ENCODE measurements at places on chromosomes 7 and 10.

- DNase-seq: no peak
Measured at GRCh38 chr7:31814187-31814586, 127.2 kb downstream of the PPP1R17 start.

DNA sequence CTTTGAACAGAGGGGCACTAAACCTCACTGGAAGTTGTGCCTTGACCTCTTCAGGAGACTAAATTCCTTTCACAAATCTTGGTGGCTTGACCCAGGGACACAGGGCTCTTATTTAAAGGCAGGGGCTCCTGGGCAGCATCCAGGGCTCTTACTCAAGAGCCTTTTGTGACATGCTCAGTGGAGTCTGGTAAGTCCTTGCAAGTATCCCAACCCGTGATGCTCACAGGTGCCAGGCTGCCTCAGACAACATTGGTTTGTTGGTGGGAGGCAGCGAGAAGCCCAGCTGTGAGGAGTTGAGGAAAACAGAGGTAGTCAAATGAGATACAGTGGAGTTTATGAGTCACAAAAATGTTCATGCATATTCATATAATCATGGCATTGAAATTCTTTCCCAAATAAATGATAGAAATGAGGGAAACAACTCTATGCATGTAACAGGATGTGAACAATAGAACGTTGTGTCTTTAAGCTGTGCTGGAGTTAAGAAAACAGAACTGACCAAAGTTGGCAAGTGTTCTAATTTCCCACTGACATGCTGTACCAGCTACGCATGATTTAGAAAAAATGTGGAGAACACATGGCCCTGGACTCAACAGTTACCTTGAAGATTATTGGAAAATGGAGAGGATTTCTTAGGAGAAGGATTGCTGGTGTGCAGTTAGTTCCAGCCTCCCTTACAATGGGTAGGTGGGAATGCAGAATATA lies 654.5 kb upstream of the COBL start:
- no peak for DNase-seq

DNA sequence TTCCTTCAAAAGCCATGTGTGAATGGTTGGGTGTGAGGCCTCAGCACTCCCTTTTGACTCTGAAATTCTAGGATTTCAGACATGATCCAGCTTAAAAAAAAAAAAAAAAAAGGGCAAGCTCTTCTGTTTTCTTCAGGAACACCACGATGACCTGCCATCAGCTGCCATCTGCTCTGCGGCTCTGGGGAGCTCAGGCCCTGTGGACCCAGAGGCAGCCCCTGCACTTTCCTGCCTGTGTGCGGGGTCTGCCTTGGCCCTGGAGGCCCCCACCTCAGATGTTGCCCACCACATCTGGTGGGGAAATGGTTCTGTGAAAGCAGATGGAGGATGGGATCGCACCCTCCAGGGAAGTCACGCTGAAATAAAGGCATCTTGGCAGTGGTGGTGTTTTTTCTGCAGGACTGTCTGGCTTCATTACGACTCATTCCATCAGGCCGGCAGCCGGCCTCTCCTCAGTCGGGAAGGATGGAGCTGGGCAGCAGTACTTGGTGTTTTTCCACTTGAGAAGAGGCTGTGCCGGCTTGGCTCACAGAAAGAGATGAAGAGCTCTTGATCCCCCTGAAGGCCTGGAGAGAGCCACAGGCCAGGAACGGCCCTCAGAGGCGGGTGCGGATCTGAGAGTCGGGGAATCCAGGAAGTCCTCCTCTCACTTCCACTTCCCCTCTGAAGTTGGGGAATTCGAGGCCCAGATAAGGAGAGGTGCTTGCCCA lies 66.1 kb upstream of the AQP1 start:
- peak; percentile 52 for DNase-seq

DNA sequence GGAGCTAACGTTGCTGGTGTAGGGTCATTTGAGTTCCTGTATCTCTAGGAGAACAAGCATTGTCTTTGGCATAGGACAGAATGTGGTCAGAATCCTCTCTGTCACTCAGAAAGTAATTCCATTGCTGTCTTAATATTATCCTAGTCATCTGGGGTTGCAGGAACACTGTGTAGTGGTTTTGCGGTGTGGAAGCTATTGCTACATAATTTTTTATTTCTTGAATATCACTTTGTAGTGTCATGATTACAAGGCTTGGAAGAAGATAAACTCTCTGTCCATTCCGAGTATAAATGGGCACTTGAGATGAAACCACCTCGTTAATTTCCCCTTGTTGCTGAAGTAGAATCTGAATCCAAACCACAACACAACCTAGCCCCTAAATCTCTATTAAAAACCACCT lies 919.2 kb downstream of the LRMDA start:
- no peak for DNase-seq

GRCh38 chr7:50285269-50285668 lies 19.2 kb upstream of the IKZF1 start:
- no peak for DNase-seq

DNA sequence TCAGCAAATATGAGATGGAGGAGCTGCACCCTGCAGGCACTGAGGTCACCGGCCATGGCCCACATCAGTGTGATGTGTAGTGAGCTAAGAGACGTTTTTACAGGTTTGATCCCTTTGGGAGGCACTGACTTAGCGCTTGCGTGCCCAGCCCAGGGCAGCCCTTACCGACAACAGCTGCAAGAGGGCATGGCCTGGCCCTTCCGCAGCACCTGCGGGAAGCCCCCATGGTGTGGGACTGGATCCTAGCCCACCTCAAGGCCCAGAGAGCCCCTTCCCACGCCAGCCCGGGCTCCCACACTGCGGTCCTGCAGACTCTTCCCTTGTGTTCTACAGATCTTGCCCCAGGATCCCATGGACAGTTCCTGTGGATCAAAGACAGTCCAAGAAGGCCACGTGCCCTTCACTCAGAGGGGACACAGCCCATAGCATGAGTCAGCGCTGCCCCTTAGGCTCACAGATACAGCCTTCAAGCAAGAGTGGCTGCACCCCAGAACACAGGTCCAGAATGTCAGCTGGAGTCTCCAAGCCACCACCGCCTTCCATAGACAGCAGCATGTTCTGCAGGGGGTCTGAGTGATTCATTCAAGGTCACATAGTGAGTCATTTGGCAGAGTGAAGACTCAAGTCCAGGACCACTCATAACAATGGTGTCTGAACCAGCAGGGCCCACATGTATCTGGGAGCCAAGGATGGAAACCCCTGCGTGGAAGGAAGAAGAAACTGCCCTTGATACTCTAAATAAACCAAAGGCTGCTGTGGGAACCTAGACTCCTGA lies 25.4 kb downstream of the TLL2 start:
- DNase-seq: no peak

DNA sequence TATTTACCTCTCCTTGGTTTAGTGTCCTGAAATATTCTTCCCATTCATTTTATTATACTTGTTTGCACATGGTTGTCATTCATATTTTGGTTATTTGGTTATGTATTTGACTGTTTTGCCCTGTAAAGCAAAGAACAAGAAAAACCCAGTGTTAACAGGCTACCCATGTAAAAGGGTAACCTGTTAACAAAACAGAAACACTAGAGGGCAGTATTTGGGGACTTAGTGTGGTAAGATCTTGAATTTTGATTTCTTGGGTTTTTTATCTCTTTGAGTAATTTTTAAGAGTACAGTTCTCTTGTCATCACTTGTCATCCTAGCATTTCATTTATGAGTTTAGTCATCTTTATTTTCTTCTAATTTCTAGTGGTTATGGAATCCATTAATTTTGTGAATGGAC lies 51.3 kb downstream of the POLL start:
- DNase-seq: no peak

DNA sequence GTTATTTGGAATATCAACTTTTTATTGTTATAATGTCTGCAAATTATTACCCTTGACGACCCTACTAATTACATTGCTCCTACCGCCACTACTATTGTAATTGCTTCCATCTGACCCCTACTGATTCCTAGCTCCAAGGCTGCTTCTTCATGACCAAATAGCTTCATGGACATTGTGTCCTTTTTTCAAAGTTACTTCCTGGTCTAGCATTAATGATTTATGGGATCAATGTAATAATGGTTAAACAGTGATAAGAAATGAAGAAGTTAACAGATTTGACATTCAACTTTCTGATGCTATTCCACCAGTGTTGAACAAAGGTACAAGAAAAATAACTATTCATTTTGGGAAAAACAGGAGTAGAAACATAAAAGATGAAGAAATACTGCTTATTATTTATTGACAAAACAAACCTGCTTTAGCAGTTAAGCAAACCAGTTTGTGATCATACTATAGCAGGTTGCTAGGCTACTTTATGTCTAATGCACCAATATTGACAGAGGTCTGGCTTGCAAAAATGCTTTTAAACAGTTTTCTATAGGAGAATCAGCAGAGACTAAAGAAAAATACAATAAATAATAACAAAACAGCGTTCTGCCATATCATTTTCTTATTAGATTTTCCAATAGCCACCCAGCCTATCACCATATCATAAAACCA lies 125.8 kb downstream of the PCLO start:
- no peak for DNase-seq

DNA sequence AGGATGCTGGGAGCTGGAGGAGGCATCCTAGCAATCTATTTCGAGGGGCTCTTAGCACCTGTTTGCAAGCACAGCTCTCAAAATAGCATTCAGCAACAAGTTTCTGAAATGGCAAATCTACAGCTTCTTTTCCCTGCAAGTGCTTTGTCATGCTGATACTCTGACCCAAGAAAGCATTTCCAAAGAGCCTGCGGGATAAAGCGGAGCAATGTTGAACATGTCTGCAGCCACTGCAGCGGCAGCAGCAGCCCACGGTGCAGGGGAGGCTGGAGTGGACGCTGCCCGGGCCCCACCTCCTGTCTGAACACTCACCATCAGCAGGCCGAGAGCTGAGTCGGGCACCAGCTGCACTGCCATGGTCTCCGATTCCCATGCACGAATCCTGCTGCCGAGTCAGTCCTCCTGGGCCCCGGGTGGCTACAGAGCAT lies 964 bp downstream of the FRMD4A start:
- DNase-seq: no peak

GRCh38 chr7:22248111-22248809 lies 108.7 kb downstream of the RAPGEF5 start:
- no peak for DNase-seq

- no peak for DNase-seq
Measured at GRCh38 chr10:116041948-116042347, 231.1 kb downstream of the GFRA1 start.

DNA sequence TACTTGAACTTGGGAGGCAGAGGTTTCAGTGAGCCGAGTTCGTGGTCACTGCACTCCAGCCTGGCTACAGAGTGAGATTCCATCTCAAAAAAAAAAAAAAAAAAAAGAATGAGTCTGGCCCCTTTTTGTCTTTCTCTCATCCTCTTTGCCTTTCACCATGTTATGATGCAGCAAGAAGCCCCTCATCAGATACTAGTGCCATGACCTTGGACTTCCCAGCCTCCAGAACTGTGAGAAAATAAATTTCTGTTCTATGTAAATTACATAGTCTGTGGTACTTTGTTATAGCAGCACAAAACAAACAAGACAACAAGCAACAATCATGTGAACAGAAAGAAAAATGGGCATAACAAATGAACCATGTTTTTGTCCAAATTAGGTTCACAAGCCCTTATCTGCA lies 2.3 kb upstream of the DBNL start:
- DNase-seq: no peak

GRCh38 chr7:136869991-136870865 lies 1.8 kb downstream of the CHRM2 start:
- peak; percentile 36 for DNase-seq

DNA sequence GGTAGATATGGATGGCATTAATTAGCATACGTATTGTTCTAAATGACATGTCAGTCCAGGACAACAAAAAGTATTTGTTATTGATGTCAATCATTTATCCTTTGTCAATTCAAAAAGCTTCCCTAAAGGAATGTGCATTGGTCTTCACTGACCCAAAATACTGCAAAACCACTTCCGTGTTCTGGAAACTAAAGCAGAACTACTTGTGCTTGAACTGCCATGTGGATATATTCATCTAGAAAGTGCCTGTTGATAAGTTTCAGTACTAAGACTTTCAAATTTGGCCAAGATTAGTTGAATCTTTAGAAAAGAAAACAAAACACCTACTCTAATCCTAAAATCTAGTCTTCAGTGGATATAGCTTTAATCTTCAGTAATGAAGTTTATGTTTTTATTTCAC lies 242.1 kb upstream of the PPP1R3A start:
- DNase-seq: no peak

- DNase-seq: no peak
Measured at GRCh38 chr7:65809259-65809981, 63.5 kb upstream of the VKORC1L1 start.

DNA sequence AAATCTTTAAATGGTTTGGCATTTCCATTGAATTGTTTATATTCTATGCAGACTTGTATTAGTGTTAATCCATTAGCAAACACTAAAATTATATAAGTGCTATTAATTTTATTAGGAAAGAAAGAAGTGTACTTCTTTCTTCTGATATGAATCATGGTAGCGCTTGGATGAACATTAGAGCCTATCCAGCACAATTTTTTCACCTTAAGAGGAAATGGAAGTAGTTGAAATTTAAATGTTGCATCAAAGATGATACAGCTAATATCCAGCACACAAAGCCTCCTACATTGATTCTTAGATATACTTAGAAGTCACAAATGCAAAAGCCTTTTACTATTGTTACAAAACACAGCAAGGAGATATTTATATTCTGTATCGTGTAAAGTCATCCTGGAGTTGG lies 174.5 kb downstream of the AHR start:
- no peak for DNase-seq

GRCh38 chr7:55078465-55079372 lies 59.9 kb downstream of the EGFR start:
- DNase-seq: no peak

- no peak for DNase-seq
Measured at GRCh38 chr7:55569269-55569663, 3.0 kb downstream of the VOPP1 start.

DNA sequence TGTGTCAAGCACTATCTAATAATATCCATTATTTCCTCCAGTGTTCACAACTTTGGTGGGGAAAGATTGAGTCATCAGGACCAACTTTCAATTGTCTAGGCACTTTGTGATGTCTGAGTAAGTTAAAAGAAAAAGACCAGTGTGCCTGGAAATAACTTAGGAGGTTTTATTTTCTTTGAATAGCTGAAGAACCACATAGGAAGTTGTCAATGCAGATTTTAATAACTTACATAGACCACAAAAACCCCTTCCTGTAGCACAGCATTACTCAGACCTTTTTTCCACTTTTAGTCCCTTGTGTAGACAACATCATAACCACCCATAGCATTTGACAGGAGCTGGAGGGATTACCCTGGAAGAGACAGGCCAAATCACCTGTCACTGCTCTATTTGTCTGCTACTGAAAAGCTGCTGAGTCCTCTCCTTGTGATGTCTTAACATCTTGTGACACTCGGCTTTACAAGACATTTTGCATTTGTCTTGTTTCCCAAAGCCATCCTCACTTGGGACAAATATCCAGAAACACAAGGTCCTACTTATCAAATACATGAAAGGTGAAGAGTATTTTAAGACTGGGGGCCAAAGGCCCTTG lies 241.5 kb upstream of the PTER start:
- no peak for DNase-seq

DNA sequence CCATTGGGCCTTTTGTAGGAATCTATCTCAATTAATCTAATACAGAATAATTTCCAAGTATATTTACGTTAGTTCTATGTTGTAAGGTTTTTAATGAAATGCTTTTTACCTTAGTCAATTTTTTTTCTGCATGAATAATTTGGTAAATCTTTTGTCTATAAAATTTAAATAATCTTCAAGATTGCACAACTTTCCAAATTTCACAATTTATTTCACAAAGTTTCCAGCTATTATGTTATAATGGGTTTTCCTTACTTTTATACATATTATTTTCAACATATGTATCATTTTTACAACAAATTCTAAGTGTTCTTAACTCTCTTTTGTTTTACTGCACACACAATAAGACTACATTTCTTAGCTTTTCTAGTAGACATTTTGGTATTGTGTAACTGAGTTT lies 470.7 kb downstream of the ETV1 start:
- no peak for DNase-seq

GRCh38 chr10:124536496-124537050 lies 75.0 kb downstream of the LHPP start:
- no peak for DNase-seq
